Stimulated activated CD4-positive, alpha-beta T cell treated with anti-CD3 and anti-CD28 coated beads, Interleukin-4, amount 100 ng/mL, for 24 hours (primary cell): ENCODE measurements at places on chromosomes 12 and 14.

GRCh38 chr12:119229837-119230236 lies 51.1 kb downstream of the HSPB8 start:
- DNase-seq: no peak

DNA sequence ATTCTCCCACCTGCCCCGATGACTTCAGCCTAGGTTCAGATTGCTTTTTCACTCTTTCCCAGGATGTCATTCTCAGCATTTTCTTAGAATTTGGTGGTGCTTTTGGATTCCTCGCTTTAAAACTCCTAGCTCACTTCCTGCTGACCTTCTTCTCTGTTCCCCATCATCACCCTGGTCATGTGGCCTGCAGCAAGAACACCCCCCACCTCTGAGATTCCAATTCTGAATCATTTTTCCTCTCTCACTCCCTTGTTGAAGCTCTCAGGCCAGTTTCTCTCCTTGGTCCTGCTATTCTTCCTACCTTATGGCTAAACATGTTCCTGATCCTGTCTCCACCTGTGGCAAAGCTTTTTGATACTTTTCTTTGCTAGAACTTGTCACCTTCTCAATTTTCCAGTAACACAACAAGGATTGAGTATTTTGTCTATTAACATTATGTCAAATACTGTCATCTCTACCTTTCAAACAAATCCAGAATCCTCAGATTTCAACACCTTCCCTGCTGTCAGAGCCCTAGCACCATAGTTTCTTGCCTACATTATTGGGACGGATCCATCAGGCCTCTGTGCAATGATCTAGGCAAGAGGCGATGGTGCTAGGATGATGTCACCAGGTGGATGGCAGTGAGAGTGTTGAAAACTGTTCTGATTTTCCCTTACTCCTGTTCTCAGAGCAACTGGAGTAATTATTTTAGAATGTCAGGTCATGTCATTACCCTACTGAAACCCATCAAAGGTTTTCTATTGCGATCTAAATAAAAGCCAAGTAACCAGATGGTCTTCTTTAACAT lies 233.7 kb downstream of the MON2 start:
- no peak for DNase-seq

DNA sequence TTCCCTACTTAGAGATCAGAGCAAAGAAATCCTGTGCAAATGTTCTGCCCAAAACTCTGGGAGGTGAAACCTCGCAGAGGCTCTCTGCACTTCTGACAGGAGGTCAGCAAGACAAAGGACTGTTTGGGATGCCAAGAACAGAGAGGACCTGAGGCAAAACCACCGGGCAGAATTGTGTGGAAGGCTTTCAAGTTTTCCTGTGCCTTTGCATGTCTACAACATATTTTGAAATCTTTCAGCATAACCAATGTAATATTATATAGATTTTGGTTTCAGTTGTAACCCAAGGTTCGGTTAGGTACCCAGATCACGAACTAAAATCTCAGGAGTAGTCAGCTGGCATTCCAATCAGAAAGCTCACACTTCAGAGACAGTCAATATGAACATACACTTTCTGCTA lies 99.4 kb upstream of the PLEKHA5 start:
- DNase-seq: no peak

- DNase-seq: no peak
Measured at GRCh38 chr12:2485681-2486080, 309.1 kb upstream of the FKBP4 start.

DNA sequence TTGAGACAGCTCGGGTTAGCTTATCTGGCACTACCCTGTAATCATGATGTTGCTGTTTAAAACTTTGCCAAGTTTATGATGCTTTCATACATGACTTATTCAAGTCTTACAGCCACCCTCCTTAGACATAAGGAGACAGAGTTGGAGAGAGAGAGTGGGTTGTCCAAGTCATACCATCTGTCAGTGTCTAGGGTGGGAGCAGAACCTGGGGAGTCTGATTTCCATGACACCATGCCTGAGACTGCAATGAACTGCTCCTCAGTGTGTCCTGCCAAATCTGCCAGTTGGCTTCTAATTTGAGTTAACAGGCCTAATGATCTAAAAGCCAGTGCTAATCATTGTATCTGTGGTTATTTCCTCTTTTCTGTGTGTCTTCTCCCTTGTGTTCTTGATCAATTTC lies 43.7 kb upstream of the PHC1 start:
- no peak for DNase-seq

DNA sequence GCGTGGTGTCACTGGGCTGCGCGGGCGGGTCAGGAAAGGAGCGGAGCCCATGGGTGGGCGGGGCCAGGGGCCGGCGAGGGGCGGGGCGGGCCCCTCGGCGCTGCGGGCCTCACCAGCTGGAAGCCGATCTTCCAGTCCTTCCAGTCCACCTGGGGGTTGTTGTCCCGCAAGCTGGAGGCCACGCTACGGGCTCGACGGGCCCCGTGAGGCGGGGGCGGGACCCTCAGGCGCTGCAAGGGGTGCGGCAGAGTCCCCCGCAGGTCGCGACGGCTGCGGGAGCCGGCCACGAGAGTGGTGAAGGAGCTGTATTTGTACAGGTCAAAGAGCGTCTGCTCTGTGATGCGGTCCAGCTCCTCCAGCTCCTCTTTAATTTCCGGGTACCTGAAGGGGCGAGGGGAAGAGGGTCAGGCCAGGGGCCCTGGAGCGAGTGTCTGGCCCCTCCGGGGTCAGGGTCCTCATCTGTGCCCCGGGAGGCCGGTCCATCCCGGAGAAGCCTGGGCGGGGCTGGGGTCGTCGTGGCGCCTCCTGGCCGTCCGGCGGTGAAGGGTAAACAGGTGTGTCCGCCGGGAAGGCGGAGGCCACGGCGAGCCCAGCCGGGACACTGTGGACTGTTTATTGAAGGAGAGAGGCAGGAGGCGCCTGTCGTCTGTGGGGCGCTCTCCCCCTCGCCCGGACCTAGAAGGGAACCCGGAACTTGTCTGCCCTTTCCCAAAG lies 11.9 kb downstream of the SCNN1A start:
- DNase-seq: peak; percentile 63

DNA sequence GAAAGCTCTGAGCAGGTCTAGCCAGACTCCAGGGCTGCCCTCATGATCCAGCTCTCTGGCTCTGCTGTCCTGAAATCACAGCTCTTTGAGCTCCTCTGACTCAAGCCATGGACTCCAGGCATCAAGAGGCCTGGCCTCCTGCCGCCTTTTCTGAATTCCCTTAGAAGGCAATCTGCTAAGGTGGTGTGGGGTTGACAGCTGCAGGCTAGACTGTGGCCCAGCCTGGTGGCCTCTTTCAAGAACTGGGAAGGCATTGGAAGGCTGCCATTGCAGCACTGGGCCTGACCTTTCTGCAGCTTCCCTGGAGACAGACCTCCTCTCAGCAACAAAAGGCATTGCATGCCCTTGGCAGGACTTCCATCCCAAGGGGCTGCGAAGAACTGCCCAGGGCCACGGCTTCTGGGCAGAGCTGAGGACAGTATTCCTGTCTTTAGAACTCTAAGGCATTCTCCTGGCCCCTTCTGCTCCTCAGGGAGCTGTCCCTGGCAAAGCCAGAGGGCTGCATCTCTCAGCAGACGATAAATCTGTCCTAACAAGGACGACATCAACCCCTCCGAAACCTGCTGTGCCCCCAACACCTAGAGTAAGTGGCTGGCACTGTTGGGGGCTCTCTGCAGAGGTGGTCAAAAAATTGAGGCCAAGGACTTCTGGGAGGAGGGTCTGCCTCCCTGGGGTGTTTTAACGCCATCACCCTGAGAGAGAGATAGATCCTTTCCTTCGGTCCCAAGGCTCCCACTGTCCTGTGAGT lies 115.6 kb downstream of the RBM19 start:
- DNase-seq: no peak

GRCh38 chr14:33349871-33350270 lies 411.2 kb downstream of the NPAS3 start:
- DNase-seq: no peak

DNA sequence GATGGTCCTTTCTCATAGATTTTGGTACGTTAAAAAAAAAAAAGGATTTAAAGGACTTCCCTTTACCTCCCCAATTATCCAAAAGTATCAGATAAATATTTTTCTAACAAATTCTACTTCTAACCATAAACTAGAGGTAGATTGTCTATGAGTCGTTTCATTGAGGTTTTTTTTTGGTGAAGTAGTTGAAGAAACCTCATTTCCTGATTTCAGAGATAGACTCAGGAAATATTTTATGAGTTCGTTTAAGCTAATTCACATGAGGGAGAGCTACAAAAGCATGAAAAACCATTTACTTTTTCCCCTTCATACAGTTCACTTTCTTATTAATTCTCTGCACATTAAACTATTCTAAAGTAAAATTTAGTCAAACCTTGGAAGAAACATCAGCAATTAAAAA lies 112.5 kb downstream of the RALGAPA1 start:
- DNase-seq: no peak

DNA sequence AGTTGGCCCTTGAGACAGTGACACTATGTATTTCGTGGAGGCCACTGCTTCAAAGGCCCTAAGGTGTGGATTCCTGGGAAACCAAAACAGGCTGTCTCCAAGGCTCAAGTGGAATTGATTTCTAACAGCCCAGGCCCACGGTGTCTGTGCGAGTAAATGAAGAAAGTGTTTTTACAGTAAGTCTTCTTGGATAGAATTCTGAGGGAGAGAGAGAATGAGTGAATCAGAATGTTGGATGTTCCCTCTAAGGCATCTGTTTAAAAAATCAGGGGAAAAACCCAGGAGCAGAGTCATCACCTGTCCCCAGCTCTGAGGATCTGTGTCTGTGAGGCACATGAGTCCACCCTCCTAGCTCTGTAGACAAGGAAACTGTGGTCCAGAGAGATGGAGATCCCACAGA lies 22.3 kb upstream of the BDKRB1 start:
- no peak for DNase-seq

GRCh38 chr12:54189198-54189539 lies 384 bp upstream of the SMUG1 start:
- no peak for DNase-seq

DNA sequence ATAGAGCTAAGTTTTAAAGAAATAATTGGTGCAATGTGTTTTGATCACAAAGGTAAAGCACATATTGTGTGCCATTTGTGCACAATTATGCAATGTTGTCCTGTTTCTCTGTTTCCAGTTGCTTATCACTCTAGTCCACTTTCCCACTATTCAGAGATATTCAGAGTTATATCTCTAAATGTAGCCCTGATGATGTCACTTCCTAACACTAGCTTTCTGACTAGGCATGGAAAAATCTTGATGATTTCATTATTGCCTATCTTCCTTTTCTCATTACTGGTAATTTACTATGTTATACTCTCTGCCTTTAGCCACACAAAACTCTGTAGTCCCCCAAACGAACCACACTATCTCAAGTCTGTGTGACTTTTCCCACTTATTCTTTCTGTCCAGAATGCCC lies 221.2 kb downstream of the TRHDE start:
- no peak for DNase-seq

DNA sequence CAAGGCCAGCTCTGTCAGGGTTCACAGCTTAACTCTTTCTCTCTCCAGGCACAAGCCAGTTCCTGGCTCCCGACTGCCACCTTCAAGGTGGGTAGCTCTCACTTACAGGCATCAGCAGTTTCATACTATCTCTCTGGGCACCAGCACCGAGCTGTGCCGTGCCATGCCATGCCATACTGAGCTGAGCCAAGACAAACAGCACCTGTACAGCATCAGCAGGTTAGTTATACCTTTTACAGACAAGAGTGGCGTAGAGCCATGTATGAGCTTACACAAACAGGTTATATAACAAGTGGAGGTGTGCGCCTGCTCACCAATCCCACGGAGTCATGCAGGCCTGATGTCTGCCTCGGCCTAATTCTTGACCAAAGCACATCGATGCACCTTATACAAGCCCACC lies 1098.7 kb downstream of the AACS start:
- no peak for DNase-seq

DNA sequence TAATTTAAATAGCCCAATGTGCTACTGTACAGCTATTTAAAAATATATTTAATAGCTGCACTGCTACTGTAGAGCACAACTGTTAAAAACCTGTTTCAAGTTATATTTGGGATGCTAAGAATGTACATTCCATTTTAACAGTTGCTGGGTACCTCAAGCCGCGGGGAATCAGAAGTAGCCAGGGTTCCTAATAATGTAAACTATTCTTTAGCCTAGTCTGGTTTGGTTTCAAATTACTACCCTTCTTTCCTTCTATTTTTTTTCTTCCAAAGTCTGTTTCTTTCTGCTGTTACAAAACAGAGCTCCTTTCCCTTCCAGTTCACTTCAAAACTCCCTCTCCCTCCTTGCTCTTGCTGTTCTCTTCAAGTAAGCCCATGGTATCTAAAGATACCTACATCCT lies 21.3 kb downstream of the SCAF11 start:
- DNase-seq: no peak

- no peak for DNase-seq
Measured at GRCh38 chr14:74531467-74531866, 37.9 kb downstream of the ISCA2 start.
